Activated CD4-positive, alpha-beta T cell treated with anti-CD3 and anti-CD28 coated beads for 1 hour (primary cell): ENCODE measurements at places on chromosomes 5 and 9.

GRCh38 chr5:21121213-21121612, 1133.2 kb upstream of the CDH18 start:
- DNase-seq = no peak

DNA sequence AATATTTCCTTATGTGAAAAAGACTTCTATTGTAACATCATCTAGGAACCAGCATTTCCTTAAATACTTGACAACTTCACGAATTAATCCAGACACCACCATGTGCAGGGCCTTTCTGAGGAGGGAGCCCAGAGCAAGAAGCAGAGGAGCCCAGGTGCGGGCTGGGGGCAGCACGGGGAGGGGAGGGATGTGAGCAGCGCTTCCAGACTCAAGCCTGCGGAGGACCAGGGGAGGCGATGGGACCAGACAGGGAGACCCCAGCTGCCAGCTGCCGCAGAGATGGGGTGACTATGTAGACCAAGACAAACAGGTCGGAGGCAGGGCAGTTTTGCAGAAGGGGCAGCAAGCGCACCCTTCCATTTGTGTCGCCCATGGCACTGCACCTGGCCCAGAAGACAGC, 596.1 kb downstream of the IRX1 start:
- DNase-seq = no peak

- DNase-seq = no peak
Measured at GRCh38 chr5:66702426-66702825, 106.2 kb downstream of the MAST4 start.

GRCh38 chr9:136686794-136687711, at the start of gene AGPAT2:
AGPAT2 (minus strand) TSS chr9:136687457; CDS start chr9:136687357, 100 bp downstream.
- DNase-seq = peak; percentile 44

DNA sequence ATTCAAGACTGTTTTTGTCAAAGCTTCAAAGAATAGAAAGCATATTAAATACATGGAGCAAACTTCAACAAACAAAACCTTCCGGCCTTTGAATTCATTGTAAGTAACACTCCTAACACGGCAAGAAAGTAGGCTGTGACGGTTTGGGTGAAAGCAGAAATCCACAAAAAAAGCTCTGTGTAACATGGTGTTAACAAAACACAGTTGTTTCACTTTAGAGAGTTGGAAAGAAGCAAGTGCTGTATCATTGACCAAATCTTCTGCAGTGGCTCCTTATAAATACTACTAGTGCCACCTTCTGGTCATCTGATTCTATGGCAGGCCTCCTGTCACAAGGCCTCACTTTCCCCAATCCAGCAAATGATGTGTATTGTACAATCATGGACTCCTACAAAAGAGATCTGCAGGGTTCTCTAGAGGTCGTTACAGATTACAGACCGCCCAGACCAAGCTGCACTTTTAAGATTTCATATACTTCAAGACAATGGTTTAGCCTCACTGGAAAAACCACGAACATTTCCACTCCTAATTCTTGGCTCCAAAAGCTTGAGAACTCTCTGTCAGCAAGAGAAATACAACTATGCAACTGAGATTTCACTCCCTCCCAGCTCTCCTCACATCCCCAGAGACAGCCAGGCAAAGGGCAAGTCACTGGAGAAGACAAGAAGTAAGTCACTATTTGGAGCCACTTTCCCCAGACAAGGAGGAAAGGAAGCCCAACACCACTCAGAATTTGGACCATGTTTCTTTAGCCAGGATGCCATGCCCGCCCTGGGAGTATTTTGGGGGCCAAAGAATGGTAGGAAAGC, 196.2 kb downstream of the DTWD2 start:
- no peak for DNase-seq
